ENCODE measurements at places on chromosomes 2 and 18.

DNA sequence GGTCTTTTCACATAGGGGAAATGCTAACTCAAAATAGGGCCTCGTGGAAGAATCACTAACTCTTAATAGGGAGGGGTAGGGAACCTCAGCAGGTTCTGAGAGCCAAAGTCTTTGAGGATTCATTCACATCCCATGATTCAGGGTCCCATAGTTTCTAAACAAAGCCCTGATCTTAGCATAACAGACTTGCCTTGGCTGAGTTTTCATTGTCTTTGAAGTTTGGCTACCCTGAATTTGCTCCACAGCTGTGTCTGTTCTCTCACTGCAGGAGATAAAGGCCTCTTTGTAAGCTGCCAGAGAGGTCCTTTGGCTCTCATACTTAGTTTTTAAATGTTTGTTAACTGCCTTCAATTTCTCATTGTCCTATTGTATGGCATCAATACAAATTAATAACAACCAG, 54.5 kb downstream of the ZDBF2 start:
- no peak for DNase-seq

GRCh38 chr2:113275556-113276215, 3.0 kb downstream of the PAX8 start:
- DNase-seq = no peak

- no peak for DNase-seq
Observed at GRCh38 chr2:240817496-240818292, 2.3 kb downstream of the KIF1A start.

DNA sequence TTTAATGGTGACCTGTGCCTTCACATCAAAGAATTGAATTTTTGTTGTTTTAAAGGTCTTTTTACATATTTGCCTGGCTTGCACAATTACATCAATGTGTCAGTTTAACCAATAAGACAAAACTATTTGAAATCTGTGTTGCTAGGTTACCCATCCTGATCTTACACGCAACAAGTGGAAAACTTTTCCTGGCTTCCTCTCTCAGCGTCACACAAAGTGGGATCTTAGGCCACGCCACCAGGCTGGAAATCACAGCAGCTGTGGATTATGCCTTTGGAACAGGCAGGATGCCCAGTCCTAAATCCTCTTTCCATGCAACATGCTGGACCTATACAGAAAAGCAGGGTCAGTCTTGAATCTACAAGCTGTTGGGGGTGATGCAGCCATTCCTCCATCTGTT, 298.2 kb upstream of the HNRNPA3 start:
- no peak for DNase-seq

- DNase-seq = no peak
Observed at GRCh38 chr2:7278984-7279383, 361.8 kb downstream of the RNF144A start.

- no peak for DNase-seq
Observed at GRCh38 chr2:24459224-24460161, 31.6 kb upstream of the NCOA1 start.

DNA sequence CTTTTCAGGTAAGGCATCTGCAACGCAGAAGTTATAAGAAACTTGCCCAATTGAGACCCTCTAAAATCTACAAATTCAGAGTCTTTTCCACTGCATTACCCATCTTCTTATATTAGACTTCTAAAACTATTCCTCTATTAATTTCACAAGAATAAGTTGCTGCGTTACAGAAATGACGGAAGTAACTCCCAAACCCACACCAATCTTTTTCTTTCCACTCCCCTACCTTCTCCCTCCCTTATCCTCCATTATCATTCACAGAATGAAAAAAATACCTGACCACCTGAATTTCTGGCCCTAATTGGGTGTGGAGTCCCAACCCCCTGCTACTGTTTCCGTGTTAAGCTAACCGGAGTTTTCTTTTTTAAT, 689 bp downstream of the RPRD1A start:
- no peak for DNase-seq

GRCh38 chr2:63614983-63615945, 26.5 kb downstream of the MDH1 start:
- DNase-seq = no peak

DNA sequence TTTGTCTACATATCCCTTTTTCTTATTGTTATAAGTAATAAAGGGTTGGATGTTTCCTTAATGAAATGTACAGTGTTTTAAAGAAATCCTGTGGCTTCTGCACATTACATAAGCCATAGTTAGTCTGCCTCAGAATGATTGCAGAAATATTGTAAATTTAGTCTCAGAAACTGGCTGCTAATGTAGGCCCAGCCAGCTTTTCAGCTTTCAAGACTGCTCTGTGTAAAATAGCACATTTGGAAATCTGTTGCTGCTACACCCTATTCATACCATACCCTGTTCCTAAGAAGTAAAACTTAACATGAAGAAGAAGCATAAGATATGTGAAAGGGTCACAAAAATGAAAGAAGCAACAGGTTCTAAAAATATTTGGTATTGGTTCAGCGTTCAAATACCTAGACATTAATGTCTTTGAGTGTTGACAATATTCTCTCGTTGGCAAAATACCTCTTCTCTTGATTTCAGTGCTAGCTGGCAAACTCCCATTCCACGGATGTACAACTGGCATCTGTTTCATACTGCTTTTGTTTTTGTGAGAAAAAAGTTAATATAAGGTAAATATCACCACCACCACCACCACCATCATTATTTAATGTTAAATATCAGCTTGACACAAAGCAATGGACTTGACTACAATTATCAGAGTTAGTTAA, 19.2 kb upstream of the NCKAP1 start:
- DNase-seq = no peak

DNA sequence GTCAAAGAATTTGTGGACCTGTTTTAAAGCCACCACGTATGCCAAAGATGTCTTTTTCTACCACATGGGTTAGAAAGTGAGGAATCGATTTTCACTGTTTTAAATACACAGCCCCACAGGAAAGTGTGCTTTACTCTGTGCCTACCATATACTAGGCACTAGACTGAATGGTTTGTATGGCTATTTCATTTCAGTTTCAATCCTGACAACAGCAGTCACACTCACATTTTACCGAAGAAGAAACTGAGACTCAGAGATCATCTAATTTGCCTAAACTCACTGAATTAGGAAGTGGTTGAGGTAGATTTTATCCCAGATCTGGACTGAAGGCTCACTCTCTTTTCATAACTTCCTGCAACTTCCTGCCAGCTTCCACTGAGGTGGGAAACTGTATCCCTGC, 176.4 kb downstream of the ALK start:
- DNase-seq = no peak

DNA sequence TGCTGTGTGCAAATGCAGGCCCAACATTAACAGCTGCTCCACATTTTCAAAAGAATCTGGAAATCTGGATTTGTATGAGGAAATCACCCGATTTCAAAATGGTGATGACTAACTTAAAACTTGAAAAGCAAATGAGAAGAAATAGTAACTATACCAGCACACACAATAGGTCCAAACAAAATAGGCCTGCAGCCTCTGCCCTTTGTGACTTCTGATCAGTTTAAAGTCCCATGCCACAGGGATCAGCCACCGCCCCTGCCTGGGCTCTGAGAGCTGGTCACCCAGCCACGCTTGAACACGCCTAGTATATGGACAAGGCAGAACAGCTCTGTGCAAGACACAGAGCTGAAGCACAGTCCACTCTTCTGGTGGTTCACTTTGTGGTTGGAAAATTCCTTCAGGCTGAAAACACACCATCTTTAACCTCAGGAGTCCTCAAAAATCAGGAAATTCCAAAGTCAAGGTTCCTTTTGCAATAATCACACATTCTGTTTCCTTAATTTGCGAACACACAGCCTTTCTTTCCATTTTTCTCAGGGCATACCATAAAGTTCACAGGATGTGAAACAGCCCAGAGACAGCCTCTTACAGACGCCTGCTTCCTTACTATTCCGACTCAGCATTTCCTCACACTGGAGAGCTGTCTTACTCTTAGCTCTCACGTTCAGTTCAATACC, 150.1 kb upstream of the RIOK3 start:
- DNase-seq = no peak

DNA sequence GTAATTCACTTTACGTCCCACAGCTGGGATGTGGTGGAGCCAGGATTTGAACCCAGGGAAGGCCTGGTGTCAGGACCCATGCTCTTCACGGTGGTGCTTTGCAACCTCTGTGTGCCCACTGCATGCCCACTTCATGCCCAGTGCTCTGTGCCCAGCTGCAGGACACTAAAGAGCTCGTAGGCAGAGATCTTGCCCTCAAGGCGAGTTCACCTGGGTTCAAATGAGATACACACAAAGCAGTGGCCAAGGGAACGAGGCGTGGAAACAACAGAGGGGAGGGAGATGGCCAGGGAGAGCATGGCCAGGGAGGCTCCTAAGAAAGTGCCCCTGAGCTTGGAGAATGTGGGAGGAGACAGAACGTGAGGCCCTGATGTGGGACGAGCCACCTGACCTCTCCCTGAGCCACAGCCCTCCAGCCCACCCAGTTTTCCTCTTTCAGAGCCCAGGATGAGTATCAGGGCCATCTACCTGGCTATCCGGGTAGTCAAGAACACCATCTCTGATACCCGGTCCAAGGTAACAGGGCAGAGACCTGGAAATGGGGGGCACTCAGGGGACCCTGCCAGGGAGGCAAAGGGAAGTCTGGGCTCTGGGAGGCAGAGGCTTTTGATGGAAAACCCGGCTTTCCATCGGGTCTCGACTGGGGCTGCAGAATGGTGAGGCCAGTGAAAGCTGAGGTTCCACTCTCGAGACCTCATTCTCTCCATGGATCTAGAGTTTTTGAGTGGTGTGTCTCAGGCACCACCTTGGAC, 20.4 kb downstream of the MROH2A start:
- no peak for DNase-seq

DNA sequence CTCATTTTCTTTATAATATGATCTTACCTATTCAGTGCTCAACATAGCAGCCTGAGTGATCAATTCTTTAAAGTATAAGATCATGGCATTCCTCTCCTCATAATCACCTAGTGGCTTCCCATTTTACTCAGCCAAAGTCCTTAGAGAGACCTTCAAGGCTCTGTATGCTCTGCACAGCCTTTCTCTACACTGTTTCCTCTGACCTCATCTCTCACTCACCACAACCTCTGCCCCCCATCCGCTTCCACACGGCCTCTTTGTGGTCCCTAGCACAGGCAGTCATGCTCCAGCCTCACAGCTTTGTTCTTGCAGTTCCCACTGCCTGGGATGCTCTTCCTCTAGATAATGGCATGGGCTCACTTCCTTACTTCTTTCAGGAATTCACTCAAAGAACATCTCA, 109.2 kb downstream of the HIBCH start:
- DNase-seq = no peak

DNA sequence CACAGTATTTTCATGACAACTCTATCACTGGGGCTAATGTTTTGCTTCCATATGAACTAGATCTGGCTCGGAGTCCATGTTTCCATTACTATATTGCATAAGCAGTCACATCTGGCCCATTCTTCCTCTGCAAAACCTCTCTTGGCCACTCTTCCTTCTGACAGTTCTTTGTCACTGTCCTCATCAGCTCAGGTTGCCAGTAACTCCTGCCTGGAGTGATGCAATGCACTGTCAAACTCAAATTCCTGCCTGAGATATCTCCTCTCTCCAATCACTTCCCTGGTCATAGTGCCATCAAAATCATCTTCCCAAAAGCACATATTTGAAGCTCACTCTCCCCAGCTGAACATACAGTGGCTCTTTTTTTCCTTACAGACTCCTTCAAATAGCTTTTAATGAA, 66.1 kb downstream of the COLEC12 start:
- no peak for DNase-seq

- DNase-seq = no peak
Observed at GRCh38 chr2:184692141-184692734, 93.9 kb downstream of the ZNF804A start.

DNA sequence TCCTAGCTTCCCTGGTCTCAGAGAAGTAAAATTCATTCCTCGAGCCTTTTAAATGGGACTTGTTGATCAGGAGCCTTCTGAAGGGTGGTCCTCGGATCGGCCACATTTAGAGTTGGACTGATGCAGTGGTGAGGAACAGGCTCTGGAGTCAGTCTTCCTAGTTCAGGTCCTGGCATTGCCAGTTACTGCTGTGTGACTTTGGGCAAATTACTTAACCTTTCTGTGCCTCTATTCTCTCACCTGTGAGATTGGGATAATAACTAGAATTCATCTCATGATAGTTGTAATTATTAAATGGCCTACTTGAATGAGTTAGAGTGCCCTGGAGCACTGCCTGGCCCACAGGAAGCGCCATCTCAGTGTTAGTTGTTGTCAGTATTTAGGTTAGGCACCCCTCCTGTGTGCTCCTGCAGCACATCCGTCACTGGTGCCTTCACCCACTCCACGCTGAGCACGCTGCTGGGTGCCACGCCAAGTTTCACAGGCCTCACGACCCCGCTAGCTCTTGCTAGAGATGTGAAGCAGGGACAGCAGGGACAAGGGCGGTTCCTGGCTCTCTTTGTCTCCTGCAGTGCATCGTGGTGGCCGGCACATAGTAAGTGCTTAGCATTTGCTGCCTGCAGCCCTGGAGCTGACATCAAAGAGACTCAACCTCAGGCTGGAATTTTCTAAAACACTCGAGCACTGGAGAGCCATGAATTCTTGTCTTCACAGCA, 122.9 kb downstream of the FAM210A start:
- no peak for DNase-seq

GRCh38 chr18:55356815-55357214, 231.2 kb downstream of the TCF4 start:
- DNase-seq = no peak

GRCh38 chr2:181471226-181471625, 14.0 kb downstream of the ITGA4 start:
- no peak for DNase-seq

- no peak for DNase-seq
Observed at GRCh38 chr2:237980751-237981150, 13.9 kb downstream of the UBE2F start.

- DNase-seq = no peak
Observed at GRCh38 chr2:169853041-169853668, 25.9 kb downstream of the UBR3 start.

GRCh38 chr2:79041032-79041448, 15.5 kb downstream of the REG3G start:
- DNase-seq = no peak

- DNase-seq = no peak
Observed at GRCh38 chr18:47113796-47114540, 36.3 kb downstream of the HDHD2 start.

DNA sequence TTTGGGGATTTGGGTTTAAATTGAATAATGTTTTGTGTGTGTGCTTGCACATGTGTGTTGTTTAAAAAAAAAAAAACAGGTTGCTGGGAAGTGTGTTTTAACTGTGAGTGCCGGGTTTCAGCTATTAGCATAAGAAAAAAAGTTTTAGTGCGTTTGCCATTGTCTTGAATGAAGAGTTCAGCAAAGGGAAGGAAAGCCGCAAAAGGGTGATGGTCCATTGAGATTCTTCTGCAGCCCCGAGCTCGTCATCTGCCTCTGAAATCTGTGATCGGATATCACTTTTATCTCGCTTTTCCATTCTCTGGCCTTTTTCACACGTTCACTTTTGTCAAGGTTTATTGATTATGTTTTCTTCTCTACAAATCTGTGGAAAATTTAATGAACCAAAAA, 4.7 kb downstream of the GLI2 start:
- DNase-seq = no peak

- no peak for DNase-seq
Observed at GRCh38 chr2:174597345-174598047, at the start of gene WIPF1. Gene WIPF1, minus strand, starts transcription at chr2:174597804. Its CDS starts 12,231 bp downstream, at chr2:174585573.

- DNase-seq = no peak
Observed at GRCh38 chr2:28477087-28477486, 18.8 kb upstream of the PLB1 start.
